ENCODE measurements at places on chromosomes 12 and 14.

GRCh38 chr12:120144215-120144614 lies 27.7 kb upstream of the RAB35 start:
- no peak for DNase-seq

- DNase-seq = no peak
Measured at GRCh38 chr14:24260026-24260779, 2.8 kb downstream of the TGM1 start.

DNA sequence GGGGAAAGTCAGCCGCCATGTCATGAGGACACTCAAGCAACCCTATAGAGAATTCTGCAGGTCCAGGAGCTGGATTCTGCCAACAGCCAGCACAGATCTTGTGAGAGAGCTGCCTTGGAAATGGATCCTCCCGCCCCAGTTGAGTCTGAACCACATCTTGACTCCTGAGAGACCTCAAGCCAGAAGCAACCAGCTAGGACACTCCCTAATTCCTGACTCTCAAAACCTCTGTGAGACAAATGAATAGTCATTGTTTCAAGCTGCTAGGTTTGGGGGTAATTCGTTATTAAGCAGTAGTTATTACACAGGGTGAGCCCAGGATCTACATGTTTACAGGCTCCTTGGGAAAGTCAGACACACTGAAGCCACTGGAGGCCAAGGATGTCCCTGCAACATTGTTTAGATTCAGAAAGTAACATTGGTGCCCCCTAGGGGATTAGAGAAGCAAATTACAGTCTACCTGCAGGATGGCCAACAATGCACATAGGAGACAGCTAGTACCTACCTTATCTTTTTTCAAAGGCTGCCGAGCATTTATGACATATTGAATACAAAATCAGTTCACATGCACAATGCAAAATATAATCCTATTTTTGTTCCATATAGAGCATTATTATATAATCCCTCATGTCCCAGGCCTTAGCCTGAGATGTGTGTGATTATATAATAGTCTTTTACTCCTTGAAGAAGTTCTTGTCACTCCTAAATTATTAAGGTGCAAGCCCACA lies 57.9 kb upstream of the FICD start:
- DNase-seq = no peak

DNA sequence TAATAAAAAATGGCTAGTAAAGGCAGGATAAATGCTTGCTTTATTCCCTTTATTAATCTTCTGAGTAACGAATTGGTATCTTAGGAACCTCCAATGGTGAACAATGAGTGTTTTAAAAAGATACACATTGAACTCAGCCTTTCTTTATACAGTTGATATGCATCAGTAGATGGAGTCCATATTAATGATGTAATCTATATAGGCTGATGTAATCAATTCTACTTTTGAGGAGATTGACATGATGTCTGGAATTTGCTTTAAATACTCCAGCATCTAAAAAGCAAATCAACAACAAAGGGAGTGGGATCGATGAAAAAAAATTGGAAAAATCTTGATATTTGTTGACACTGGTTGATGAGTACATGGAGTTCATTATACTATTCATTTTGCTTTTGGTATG lies 106.2 kb downstream of the ANO4 start:
- DNase-seq = no peak

- DNase-seq = no peak
Measured at GRCh38 chr12:113179023-113179422, 6.3 kb downstream of the DDX54 start.

GRCh38 chr14:68284834-68285233 lies 465.3 kb downstream of the RAD51B start:
- DNase-seq = no peak

- DNase-seq = no peak
Measured at GRCh38 chr12:587132-588023, 75.9 kb downstream of the NINJ2 start.

- DNase-seq = no peak
Measured at GRCh38 chr12:47065546-47065945, 13.9 kb upstream of the PCED1B start.

- no peak for DNase-seq
Measured at GRCh38 chr12:26406813-26407212, 211.4 kb downstream of the SSPN start.

DNA sequence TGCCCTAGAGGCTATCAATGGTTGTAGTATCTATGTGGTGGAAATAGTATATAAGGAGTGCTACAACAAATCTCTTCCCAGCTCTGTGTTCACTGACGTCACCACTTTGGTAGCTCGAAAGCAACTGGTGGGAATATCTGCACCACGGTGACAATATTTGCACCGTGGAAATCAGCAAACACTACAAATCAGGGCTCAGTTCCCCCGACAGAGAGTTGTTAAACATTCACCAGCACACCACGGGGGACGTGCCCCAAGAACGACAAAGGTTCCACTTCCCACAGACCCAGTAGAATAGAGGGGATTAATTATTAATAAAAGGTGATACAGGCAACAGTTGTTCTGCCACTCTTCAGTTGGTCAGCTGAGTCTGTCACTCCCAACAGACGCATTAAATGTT lies 98.4 kb downstream of the CCDC60 start:
- DNase-seq = no peak

DNA sequence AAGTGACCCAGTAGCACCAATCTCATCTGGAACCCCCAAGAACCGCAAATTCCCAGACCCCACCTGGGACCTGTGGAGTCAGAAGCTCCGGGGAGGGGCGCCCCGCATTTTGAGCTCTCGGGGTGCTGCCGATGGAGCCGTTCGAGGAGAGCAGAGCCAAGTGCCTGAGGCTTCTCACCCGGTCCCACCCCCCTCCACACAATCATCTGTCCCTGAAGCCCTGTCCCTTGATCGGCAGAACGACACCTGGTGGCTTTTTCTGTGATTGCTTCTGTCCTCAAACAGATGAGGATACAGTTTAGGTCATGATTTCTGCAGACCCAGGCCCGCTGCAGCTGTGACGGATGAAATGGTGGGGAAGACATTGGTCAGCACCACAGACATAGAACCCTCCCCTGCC lies 74.7 kb downstream of the NOC4L start:
- DNase-seq = peak; percentile 62

DNA sequence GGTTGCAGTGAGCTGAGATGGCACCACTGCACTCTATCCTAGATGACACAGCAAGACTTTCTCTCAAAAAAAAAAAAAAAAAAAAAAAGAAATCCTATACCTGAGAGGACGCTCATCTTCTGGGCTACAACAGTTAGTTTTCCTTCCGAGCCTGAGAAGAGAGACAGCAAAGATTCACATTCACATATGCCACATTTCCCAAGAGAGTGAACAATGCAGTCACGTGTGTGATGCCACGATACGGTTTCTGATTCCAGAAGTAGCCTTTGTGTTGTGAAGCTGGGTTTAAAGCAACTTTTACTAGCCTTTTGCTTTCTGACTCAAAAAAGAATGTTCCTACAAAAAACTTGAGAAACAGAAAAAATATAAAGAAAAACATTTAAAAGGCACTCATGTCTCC lies 19.5 kb downstream of the GCN1 start:
- DNase-seq = no peak

- DNase-seq = peak; percentile 73
Measured at GRCh38 chr12:122888232-122888752, 7.6 kb downstream of the VPS37B start.

GRCh38 chr12:51012570-51013236 lies 13.5 kb downstream of the SLC11A2 start:
- no peak for DNase-seq

GRCh38 chr12:109768901-109769670 lies 55.5 kb downstream of the FAM222A start:
- DNase-seq = no peak

DNA sequence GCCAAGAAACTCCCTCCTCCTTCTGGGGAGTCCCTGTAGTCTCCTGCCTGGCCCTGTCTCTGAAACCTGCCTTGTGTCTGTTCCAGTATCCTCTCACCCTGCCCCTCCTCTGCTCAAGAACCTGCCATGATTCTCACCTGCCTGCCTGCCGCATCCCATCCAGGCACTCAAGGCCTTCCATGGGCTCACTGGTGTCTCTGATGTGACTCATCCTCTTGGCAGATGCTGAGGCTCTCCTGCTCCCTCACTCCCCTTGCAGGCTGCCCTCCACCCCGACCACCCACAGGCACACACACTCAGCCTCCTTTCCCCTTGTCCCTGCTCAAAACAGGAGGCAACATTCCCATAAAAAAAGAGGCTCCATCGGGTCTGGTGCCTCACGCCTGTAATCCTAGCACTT lies 5.8 kb upstream of the BEGAIN start:
- no peak for DNase-seq

GRCh38 chr12:123836292-123836691 lies 74.2 kb downstream of the DNAH10 start:
- no peak for DNase-seq

DNA sequence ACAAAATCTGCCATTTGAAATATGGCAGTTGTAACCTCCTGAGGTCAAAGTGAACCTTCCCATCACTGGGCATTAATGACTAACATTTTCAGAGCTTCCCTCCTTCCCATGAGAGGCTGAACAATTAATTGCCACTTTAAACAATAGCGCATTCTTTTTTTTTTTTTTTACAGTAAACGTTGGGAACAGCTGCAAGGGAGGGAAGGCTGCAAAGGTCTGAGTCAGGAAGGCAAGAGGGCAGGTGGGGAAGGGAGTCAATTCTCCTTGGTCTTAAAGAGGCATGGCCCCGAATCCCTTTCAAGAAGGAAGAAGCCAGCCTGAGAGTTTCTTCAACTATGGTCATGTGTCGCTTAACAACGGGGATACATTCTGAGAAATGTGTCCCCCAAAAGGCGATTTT lies 41.0 kb upstream of the PLEKHG3 start:
- DNase-seq = no peak

DNA sequence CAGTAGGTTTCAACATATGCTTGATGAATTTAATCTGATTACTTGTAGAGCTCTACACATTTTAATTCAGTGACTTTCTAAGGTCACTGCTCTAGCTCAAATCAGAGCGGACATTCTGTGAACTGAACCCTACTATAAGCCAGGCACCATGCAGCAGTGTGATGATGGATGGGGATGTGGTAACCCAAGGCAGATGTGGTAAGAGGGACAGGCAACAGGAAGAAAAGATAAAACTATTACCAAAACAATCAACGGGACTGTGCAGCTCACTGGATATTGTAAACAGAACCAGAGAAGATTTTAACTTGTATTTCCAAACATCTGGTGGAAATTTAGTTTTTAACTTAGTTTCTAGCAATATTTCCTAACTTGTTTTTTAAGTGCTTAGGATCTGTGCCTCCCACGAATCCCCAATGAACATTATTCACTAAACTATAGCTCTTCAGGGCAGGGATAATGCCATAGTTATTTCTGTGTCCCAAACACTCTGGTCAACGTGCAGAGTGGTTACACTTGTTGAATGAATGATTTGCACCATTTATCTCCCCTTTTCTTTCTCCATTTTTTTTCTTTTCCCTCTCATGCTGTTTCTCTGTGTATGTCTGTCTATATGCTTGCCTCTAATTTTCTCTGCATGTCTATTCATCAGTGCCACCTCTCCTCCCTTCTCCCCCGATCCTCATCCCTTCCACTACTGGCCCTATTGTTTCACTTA lies 3.0 kb downstream of the ERO1A start:
- DNase-seq = no peak

DNA sequence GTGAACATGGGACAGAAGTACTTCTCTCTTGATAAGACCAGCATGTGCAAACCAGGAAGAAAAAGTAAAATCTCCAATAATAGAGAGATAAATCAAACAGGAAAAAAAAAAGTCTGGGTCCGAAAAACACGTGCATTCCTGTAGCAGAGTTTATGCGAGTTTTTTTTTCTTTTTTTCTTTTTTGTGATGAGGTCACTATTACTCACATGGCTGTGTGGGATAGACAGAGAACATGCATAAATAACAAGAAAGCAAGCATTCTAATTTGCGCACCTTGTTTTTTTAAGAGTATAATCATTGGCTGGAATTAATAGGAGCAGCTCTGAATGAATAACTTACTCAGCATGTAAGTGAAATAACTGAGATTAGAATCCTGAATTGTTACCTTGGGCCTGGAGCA lies 91.9 kb upstream of the CPM start:
- no peak for DNase-seq

DNA sequence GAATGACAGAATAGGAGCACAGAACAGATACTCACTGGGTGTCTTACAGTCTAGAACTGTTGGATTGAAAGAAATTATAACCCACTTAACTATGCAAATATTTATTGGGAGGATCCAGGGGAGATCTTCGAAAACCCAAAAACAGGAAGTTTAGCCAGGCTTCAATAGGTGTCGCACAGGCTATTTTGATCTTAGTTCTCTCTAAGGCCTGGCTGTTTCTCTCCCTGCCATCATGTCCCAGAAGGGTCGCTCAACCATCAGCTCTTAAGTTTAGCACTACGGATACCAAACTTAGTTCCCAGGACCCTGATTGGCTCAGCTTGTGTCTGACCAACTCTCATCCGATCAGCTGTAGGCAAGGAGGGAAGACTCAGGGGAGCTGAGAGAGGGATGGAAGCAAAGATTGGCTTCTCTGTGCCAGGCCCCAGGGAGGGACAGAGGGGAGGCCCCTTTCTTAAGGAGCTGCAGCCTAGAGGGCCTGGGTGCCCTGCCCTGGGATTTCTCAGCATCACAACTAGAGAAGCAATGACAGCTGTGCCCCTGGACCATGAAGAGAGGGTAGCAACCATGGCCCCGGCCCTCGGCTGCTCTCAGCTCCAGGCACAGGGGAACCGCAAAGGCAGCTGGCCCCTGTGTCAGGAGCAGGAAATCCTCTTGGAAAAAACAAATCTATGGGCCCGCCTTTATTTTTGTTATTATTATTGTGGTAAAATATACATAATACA lies 13.5 kb downstream of the PHETA1 start:
- no peak for DNase-seq

DNA sequence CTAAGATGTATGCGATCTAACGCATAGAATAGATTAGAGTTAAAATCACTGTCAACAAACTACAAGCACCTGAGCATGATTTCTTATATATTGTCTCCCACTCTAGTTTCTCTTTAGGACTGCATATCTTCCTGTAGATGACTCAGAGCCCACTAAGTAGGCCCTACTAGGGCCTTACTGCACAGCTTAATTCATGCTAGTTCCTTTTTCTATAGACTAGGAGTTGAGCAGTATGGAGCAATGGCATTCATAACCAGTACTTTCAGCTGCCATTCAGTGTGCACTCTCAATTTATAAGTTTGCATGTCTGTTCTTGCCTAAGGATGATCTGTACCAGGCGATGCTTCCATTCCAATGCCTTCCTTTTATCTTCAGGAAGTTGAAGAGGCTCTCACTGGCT lies 103.5 kb downstream of the METTL25 start:
- no peak for DNase-seq

GRCh38 chr12:85821759-85822158 lies 14.4 kb downstream of the RASSF9 start:
- DNase-seq = no peak

GRCh38 chr12:93689076-93689834 lies 12.1 kb downstream of the CRADD start:
- no peak for DNase-seq

GRCh38 chr12:12717586-12718380 lies 615 bp downstream of the CDKN1B start:
- DNase-seq = no peak

DNA sequence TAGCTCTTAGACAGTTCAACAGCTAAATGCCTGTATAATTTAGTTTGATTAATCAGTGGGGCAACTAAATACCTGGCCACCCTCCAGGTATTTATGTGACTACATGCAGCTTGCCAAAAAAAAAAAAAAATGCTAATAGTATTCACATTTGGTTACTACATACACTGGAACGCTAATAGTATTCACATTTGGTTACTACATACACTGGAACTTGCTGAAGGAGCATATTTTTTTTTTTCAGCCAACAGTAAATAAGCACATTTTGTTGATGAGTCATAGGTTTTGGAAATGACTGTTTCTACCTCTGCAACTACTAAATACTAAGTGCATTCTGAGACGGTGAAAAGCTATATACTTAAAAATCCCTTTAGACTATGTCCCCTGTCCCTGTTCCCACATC lies 1172.3 kb downstream of the LRFN5 start:
- no peak for DNase-seq

Data from stimulated activated naive CD4-positive, alpha-beta T cell (primary cell).